ENCODE measurements at places on chromosomes 5 and 9. TPM values are rescaled to one million over a fixed set of nuclear protein-coding genes. Genes with fewer than 3 reads are reported as not detected.

TMOD1 gene
- total RNA-seq = 0.18 TPM

FLT4 gene
- under 0.01 TPM for total RNA-seq

PCDHB13 gene
- 0.90 TPM for total RNA-seq

DRD1 gene
- not detected for total RNA-seq

OTP gene
- not detected for total RNA-seq

ADAMTS13 gene
- 1.5 TPM for total RNA-seq

FYB1 gene
- total RNA-seq = not detected

KIAA0825 gene
- 2.3 TPM for total RNA-seq

EFNA5 gene
- 1.6 TPM for total RNA-seq

GPSM1 gene
- total RNA-seq = 35.8 TPM

TXNDC8 gene
- total RNA-seq = not detected

ASPN gene
- 3.6 TPM for total RNA-seq
